ENCODE measurements at places on chromosomes 5 and 9. TPM values are rescaled to one million over a fixed set of nuclear protein-coding genes. Genes with fewer than 3 reads are reported as not detected.

Gene BARX1
- total RNA-seq, result 0.51 TPM

Gene PHYHD1
- total RNA-seq, result 10.3 TPM

Gene LECT2
- total RNA-seq, result not detected

Gene LRRC19
- not detected for total RNA-seq

Gene CCDC183
- total RNA-seq, result 1.2 TPM

Gene ITGA1
- total RNA-seq, result 33.5 TPM

Gene CYSRT1
- 1.4 TPM for total RNA-seq

GRCh38 chr5:87944553-87945285, 323.9 kb downstream of the TMEM161B start:
- peak overlapping the region; percentile 82 for H3K27ac ChIP-seq
- no peaks in the 10 kb centered on the region for H3K27me3 ChIP-seq
- H3K4me3 ChIP-seq, result no peak overlapping the region
- H3K4me1 ChIP-seq, result peaks cover 20% of the 10 kb centered on the region

DNA sequence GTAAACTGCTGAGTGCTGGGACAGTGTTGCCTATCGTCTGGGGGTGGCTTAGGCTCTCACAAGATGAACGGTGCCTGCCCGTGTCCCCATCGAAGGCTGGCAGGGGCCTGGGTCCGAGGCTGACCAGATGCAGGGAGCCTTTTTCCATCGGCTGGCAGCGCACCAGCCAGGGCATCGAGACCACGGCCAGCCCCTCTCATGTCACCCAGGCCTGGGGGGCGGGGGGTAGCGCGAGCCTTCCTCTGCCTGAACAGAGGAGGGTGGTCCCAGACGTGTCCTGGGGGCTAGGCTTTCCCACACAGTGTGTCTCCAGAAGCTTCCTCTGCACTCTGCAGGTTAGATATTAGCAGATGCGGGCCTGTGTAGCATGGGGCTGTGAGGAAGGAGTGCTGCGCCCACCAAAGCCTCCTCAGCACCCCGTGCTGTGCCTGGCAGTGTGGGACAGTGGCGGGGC, 17.3 kb downstream of the FGD3 start:
- H3K27ac ChIP-seq, result no peak overlapping the region
- no peak for DNase-seq
- H3K4me1 ChIP-seq, result peaks cover 19% of the 10 kb centered on the region
- no peaks in the 10 kb centered on the region for H3K36me3 ChIP-seq
- peaks cover 3% of the 10 kb centered on the region for H3K27me3 ChIP-seq

GRCh38 chr5:180467028-180467975, 26.9 kb upstream of the CNOT6 start:
- DNase-seq, result no peak
- no peak overlapping the region for H3K4me3 ChIP-seq
- peaks cover 34% of the 10 kb centered on the region for H3K4me1 ChIP-seq
- H3K27me3 ChIP-seq, result peaks cover 11% of the 10 kb centered on the region
- H3K36me3 ChIP-seq, result no peaks in the 10 kb centered on the region

DNA sequence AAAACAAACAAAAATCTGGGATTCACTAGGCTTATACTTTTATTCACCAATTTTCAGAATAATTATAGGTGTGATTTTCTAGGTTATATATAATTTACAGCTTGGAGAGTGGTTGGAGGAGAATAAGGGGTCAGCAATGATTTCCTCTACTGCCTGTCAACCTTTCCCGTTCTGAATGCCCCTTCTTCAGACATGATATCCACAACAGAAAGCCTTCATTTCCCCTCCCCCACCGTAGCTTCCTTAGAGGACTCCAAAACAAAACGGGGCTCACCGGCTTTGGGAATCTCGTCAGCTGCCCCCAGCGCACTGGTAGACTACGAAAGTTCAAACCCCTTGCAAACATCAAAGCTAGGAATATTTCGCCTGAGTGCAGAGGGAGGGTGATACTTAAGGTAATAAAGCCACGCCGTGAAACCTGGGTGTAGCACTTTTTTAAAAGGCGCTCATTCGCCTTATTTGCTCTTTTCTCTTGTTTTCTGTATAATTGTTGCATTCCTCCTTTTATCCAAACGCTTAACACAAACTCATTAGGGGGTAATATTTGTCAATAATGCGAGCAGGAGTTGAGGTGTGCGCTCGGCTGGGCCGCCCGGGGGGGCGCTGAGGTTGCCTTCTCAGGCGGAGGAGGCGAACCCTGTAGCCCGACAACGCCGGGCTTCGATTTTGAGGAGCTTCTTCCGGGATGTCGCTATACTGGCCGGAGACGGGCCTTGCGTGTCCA, 2.4 kb downstream of the OTP start:
- no peak overlapping the region for H3K4me3 ChIP-seq
- H3K4me1 ChIP-seq, result peaks cover 21% of the 10 kb centered on the region

DNA sequence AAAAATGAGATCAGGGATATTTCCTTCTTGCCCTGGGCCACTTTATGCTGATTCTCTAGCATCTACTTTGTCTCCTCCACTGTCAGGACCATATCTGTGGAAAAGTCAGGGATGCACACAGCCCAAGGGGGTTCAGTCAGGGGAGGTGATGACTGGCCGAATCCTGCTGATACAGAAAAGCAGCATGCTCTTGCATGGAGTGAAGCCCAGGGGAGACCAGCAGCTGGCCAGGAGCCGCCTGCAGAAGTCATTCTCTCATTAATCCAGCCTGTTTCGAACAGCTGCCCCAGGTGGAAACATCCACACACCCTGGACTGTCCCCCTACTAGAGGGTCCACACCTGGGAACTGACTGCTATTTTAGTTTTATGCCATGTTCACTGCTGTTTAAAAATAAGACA, 177.1 kb downstream of the ATP10B start:
- no peak overlapping the region for H3K27ac ChIP-seq
- peaks cover 2% of the 10 kb centered on the region for H3K27me3 ChIP-seq
- no peaks in the 10 kb centered on the region for H3K36me3 ChIP-seq

GRCh38 chr5:71633255-71634155, 46.4 kb downstream of the MCCC2 start:
- no peak for DNase-seq
- no peaks in the 10 kb centered on the region for H3K4me1 ChIP-seq
- H3K27me3 ChIP-seq, result no peaks in the 10 kb centered on the region
- no peak overlapping the region for H3K4me3 ChIP-seq
- H3K27ac ChIP-seq, result no peak overlapping the region

DNA sequence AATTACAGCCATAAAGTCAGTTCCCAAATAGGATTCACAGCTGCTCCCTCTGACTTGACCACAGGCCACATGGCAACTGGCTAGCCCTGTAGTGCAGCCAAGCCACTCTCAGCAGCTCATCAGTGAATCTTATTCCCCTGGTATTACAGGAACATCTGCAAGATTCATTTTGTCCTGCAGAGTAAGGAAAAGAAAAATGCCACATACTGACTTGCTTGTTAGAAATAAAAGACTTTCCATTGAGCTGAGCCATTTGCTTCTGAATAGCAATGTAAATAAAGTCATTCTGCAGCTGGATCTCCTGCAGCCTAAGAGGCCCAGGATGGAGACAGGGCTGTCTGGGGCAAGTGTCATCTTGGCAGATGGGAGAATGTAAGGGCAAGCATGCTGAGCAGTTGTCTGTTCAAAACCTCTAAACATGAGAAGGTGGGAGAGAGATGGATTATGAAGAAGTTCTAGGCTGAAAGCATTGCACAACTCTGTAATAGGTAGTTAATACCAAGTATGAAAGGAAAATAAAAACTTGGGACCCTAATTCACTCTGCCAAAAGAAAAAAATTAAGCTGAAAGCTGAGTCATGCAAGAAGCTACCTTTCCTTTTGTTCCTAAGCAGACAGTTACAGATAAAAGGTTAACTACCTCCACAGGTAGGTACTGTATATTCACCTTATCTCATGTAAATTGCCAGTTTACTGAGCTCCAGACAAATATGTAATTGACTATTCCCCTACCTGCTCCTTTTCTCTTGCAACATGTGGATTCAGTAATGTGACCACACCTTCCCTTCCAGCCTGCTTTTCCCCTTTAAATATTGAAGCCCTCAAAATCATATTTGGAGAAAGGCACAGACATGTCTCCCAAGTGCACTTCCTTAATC, 244.4 kb upstream of the RAI14 start:
- H3K27ac ChIP-seq, result no peak overlapping the region
- no peak overlapping the region for H3K4me3 ChIP-seq
- H3K4me1 ChIP-seq, result peaks cover 4% of the 10 kb centered on the region
- no peaks in the 10 kb centered on the region for H3K27me3 ChIP-seq
- H3K36me3 ChIP-seq, result no peaks in the 10 kb centered on the region
- DNase-seq, result no peak
